ENCODE measurements at places on chromosomes 5 and 9.
A peak's percentile ranks its signal among the peaks of the same experiment; 100 is the strongest.

DNA sequence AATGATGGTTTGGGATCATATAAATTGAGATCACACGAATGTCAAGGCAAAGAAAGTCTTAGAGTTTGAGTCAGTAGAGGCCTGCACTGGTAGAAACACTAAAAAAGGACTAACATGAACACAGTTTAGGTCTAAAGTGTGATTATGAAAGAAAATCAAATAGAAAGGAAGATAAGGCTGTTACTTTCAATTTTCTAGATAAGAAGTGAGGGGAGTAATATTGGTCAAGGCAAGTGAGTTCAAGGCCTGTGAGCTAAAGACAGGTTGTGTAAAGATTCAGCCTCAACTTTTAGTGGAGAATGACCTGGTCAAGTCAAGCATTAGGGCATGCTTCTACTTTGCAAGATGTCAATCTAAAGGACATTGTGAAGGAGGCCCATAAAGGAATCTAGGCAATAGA, 19.0 kb downstream of the VLDLR start:
- DNase-seq = no peak

DNA sequence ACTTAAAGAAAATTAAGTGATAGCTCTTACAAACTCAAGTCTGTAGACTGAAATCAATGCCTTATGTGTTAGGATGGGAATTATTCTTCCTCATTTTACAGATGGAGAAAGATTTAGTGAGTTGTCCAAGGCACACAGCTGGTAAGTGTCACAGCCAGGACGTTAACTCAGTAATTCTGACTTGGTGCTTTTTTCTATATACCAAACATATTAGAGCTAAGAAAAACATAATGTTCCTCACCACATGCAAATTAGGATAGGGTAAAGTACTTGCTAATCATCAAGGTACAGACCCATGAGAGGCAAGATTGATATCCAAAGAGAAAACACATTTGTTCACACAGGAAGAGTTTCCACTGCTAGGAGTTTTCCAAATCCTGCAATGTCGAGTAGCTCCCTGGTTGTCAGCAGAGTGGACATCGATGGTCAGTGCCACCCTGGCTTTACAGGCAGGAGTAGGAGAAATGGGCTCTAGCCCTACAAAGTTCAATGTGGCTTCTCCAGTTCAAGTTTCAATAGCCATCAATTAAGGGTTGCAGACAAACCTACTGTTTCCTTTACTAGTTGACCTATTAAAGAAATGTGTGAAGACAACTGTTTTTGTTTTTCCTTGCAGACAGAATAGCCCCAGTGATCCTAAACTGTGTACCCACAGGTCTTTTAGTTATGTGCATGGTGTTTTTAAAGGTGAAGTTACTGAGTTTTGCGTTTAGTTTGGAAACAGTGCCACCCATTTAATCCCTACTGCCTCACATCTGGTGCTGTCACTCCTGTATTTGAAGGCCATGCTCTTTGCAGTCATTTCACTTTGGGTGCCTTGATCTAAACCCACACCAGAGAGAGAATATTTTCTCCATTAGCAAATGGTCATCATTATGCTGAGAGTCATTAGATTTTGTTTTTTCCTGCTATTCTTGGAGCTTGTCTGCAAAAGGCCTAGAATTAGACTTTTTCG, 460.8 kb upstream of the SMARCA2 start:
- DNase-seq = no peak

GRCh38 chr9:130661451-130662098, 2.8 kb upstream of the PRDM12 start:
- DNase-seq = no peak

GRCh38 chr9:92808726-92809451, 44.3 kb upstream of the BICD2 start:
- peak; percentile 11 for DNase-seq

- no peak for DNase-seq
Observed at GRCh38 chr9:138077898-138078540, 200.4 kb downstream of the CACNA1B start.

DNA sequence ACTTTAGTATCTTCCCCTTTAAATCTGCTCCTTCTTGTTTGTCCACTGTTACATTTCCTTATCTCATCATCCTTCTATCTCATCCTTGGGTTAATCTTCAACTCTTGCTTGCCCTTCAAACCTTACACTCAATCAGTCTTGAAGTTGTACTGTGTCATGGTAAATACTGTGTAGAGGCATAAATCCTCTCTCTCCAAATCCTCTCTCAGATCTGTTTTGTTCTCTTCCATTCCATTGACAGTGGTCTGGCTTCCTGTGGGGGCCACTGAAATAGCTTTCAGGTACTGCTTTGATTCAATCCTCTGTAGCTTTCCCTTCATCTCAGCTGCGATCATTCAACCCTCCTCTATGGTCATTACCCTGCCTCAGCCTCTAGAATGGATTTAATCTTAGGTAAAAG, 104.0 kb downstream of the PLCXD3 start:
- DNase-seq = peak; percentile 59

DNA sequence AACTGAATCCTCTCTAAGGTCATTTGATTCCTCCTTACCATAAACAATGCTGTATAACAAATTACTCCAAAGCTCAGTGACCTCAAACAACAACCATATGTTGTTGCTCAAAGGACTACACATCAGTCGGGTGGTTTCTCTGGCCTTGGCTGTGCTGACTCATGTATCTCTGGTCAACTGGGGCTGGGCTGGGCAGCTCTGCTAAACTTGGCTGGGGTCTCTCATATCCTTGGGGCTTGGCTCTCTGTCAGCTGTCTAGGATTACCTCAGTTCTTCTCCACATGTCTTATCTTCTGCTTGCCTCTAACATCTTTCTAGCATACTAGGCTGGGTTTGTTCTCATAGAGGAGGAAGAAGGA, 86.4 kb downstream of the GALNT10 start:
- no peak for DNase-seq

- DNase-seq = peak; percentile 20
Observed at GRCh38 chr5:110702300-110702699, 24.2 kb downstream of the TMEM232 start.

GRCh38 chr5:160960592-160960991, 108.6 kb upstream of the ATP10B start:
- no peak for DNase-seq

- DNase-seq = no peak
Observed at GRCh38 chr9:117644932-117645636, 59.1 kb upstream of the TLR4 start.

GRCh38 chr9:134663753-134664415, 22.3 kb downstream of the COL5A1 start:
- DNase-seq = no peak

- peak; percentile 41 for DNase-seq
Observed at GRCh38 chr5:61162832-61163567, 732 bp upstream of the SMIM15 start.

GRCh38 chr9:97524424-97524823, 23.0 kb downstream of the TMOD1 start:
- no peak for DNase-seq

DNA sequence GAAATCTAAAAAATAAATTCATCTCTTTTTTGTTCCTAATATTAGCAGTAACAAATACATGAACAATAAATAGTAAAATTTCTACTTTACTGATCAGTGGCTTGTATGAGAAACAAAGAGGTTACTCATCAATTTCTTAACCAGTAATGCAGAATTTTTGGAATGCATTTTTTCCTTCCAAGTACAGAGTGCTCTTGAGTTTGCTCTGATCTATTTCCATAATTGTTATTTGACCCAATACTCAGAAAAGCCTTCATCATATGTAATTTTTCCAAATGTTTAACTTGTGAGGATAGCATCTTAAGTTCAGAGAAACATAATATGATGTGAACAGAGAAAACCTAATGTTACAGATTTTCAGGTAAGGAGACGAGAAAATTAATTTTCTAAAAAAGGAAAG, 47.3 kb downstream of the FBN2 start:
- DNase-seq = no peak

GRCh38 chr5:60700416-60700757, 421 bp upstream of the DEPDC1B start:
- DNase-seq = no peak

DNA sequence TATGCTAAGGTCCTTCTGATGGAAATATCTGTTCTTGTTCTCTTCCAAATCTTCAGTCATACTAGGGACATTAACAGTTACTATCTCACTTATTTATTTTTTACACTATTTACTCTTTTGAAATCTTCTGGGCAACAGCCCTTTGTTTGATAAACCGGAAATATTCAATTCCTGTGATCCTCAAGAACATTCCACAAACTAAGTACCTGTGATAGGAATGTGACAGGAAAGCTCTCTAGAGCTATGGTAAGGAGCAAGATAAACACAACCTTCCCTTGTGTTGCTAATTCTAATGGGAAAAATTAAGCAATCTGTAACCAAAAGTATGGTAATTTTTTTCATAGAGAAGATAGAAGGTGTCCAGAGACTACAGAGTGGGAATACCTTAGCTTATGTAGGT, 22.0 kb upstream of the ANKRD34B start:
- peak; percentile 45 for DNase-seq

DNA sequence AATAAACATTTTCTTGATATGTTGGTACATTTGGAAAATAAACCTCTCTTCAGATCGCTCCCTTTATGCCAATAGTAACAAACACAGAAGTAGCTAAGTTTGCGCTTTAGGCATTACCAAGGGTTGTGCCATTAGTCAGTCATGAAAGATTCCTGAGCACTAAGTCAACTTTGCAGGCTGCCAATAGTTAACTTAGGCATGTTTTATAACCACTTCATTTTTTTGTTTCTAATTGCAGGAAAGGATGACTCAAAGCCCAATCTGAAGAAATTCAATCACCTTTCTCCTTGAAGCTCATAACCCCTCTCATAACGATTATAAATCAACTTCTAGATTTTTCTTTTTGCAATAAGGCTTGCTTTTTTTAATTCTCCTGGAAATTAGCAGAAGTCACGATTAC, 517.0 kb downstream of the AGTPBP1 start:
- peak; percentile 85 for DNase-seq

- DNase-seq = peak; percentile 92
Observed at GRCh38 chr9:112332977-112333638, at the start of gene PTBP3. TSS of gene PTBP3 (minus strand) at chr9:112333619. CDS start at chr9:112297865, 35,754 bp downstream.

GRCh38 chr5:419970-420369, 23.0 kb upstream of the EXOC3 start:
- no peak for DNase-seq

- peak; percentile 23 for DNase-seq
Observed at GRCh38 chr5:76199336-76200318, 116.4 kb downstream of the SV2C start.

DNA sequence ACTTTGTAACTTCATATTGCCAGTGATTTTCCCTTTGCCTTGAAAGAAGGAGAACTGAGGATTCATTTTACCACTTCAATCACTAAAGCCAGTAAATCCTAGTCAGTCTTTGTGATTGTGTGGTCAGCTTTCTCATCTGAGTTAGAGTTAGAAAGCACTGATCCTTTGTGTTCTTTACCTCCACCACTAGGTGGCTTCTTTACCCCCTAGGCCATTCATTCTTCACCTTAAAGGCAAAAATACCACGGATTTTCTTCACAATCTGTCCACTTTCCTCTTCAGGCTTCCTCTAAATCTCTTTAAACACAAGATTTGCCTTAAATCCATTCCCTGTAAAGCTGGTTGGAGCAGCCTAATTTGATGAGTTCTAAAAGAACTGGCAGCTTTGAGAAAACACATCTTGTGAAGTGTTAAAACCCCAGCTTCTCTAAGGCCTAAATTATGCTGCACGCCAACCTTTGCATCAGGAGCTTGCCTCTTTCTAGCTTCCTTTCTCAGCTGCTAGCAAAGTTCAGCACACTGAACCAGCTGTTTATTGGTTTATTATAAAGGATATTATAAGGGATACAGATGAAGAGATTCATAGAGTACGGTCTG, 20.4 kb downstream of the BDP1 start:
- peak; percentile 35 for DNase-seq

DNA sequence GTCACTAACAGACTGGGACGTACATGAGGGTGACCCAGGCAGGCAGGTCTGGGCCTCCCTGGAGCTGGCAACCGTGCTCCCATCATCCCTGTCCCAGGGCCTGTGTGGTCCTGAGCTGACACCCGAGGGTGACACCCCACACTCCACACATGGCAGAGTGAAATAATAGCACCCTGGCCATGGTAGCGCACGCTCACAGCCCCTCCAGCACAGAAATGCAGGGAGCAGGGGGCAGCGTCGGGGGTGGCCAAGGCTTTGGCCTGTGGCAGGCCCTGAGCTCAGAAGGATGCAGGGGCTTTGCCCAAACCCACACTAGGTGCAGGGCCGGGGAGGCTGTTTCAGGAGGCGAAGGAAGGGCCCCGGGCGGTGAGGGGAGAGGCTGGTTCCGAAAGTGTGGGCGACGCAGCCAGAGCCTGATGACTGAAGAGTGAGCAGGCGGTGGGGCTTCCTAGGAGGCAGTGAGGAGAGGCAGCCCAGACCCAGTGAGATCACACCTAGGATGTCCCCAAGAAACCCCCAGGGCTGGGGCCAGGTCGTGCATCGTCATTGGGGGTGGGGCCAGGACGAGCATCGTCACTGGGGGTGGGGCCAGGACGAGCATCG, 12.9 kb downstream of the OR2V2 start:
- no peak for DNase-seq

- DNase-seq = no peak
Observed at GRCh38 chr9:114397219-114397847, 9.6 kb upstream of the AKNA start.

- DNase-seq = peak; percentile 59
Observed at GRCh38 chr9:128550770-128551656, 1.4 kb upstream of the SPTAN1 start.

DNA sequence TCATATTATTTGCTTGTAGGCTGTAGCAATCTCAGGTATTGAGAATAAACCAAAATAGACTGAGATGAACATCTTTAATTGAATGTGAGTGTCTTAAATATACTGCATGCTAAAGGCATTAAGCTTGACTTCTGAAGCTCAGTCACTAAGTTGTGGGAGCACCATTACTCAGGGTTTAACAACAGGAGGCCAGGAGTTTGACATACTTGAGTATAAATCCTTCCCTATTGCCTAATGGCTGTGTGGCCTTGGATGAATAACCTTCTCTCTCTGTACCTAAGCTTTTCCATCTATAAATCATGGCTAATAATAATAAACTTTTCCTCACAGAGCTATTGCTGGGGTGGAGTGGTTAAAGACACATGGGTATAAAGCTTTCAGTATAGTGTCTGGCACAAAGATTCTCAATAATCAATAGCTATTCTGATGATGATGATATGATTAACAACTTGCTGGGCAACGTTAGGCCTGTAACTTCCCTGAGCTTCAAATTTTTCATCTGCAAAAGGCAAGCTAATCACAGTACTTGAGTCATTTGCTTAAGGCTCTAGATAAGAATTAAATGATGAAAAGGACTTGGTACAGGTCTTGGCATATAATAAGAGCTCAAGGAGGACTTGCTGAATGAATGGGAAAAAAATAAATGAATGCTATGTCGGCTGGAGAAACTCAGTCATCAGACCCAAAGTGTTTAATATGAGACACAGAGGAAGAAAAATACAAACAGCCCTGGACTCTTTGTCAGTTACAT, 174.0 kb upstream of the IL12B start:
- no peak for DNase-seq
